ENCODE measurements at places on chromosomes 3 and 15.
A peak's percentile ranks its signal among the peaks of the same experiment; 100 is the strongest.

DNA sequence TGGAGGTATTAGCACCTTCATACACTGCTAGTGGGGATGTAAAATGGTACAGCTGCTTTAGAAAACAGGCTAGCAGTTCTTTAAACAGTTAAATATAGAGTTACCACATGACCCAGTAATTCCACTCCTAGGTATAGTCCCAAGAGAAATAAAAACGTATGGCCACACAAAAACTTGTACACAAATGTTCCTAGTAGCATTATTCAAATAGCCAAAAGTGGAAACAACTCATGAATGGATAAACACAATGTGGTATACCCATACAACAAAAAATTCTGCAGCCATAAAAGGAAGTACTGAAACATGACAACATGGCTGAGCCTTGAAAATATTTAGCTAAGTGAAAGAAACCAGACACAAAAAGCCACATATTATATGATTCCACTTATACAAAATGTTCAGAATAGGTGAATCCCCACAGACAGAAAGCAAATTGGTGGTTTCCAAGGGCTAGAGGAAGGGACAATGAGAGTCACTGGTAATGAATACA, 40.8 kb upstream of the KLF13 start:
- DNase-seq = no peak

GRCh38 chr3:62167566-62168262, 205.6 kb downstream of the FEZF2 start:
- DNase-seq = peak; percentile 53

DNA sequence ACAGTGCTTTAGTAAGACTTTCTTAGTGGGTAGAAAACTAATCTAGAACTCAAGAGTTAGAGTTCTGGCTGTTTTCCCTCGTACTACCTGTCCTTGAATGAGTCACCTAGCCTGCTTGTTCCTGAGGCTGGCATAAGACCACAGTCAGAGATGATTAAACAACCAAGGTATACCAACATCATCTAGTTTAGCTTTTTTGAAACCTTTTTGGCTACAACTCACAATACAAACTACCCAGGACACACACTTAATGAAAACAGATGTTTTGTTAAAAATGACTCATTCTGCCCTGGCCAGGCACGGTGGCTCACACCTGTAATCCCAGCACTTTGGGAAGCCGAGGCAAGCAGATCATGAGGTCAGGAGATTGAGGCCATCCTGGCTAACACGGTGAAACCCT, 4.6 kb downstream of the MCCC1 start:
- DNase-seq = no peak

- no peak for DNase-seq
These were observed 17.6 kb upstream of the SLC41A3 start for GRCh38 chr3:126101521-126101982.

DNA sequence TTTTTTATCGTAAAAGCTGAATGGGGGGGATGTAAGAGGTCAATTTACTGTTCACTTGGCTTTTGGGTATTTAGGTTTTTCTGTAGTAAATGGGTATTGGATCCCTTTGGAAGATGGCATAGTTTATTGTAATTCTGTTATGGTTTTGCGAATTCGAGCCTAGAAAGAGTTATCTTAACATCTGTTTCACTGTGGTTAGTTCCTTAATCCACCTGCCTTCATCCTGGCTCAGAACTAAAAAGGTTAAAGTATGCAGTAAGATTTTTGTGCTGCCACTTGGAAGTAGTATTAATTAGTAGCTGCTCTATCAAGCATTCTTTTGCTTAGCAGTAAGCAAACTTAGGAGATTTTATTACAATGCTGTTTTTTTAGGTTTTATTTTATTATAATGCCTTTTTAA, 62.4 kb downstream of the ARIH1 start:
- no peak for DNase-seq

- DNase-seq = no peak
These were observed 61.6 kb downstream of the TMEM39A start for GRCh38 chr3:119401503-119402440.

- no peak for DNase-seq
These were observed 163.1 kb downstream of the FMN1 start for GRCh38 chr15:33031324-33031821.

- DNase-seq = no peak
These were observed 3.1 kb upstream of the DYNLT2B start for GRCh38 chr3:196321162-196321561.

GRCh38 chr15:67976506-67977073, 77.5 kb upstream of the PIAS1 start:
- no peak for DNase-seq
